Activated T-cell treated with anti-CD3 and anti-CD28 coated beads for 4 hours (primary cell): ENCODE measurements at places on chromosomes 6 and 20.

DNA sequence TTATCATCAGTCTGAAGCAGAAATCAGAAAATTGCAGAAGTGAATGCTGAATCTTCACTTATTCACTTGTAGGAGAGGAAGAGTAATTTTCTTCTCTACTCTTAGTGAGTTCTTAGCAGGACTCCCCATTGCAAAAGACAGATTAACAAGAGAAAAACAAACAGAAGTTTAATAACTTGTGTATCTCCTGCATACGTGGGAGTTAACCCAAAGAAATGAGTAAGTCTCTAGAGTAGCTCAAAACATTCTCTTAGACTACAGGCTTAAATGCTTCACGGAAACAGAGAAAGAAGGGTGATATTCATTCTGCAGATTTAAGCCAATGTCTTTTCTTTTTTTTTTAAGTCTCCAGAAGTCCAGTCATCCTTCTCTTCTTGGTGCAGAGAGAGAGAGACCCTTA is 97.9 kb upstream of the TMEM181 start:
- no peak for DNase-seq

GRCh38 chr20:62030834-62031434 is 34.7 kb downstream of the TAF4 start:
- DNase-seq: no peak

DNA sequence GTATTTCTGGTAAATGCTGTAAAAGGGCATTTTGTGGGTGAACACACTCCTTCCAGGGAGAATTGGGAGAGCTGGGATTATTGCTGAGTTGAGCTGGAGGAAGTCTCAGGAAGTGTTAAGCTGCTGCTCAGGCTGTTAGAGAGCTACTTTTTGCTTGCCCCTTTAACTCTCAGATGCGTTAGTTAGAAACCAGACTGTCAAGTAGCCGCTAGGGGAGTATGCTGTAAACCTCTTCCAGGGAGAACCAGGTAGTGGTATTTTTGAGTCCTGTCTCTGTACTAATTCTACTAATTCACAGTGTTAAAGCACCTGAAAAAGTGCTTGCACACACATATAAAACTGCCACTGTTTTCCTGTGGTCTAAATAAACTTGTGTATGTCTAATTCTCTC is 6.6 kb upstream of the GFRAL start:
- DNase-seq: no peak

DNA sequence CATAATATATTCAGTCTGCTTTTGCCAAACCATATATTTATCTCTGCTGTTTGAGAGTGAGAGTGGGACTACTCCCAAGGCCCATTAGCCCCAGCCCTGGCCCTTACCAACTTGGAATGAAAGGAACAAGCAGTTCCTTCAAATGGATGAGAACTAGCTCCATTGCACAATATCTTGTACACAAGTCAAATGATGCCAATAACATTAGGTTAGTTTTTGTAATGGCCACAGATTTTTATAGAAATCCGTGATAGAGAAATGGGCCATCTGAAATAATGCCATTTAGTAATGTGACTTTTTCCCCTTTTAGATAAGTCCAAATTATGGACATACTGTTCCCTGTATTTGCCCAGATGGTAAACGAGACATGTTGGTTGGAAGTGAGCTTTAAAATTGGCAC is 117.0 kb downstream of the MAP3K7 start:
- no peak for DNase-seq

DNA sequence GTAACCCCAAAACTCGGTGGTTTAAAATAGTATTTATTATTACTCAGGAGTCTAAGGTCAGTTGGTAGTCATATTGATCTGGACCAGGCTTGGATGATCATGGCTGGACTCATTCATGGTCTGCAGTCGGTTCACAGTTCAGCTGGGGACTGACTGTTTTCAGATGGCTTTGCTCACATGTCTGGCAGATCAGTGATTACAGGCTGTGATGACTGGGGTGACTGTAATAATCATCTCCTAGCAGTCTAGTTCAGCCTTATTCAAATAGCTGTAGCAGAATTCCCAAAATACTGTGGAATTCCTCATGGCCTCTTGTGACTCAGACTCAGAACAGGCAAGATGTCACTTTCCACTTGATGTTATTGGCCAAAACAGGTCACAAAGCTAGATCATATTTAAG is 16.4 kb upstream of the NT5DC1 start:
- no peak for DNase-seq
